Fibroblast of gingiva (primary cell): ENCODE measurements at places on chromosomes 4 and X.

GRCh38 chrX:1394731-1395501 lies 3.0 kb upstream of the SLC25A6 start:
- DNase-seq, result peak; percentile 50

DNA sequence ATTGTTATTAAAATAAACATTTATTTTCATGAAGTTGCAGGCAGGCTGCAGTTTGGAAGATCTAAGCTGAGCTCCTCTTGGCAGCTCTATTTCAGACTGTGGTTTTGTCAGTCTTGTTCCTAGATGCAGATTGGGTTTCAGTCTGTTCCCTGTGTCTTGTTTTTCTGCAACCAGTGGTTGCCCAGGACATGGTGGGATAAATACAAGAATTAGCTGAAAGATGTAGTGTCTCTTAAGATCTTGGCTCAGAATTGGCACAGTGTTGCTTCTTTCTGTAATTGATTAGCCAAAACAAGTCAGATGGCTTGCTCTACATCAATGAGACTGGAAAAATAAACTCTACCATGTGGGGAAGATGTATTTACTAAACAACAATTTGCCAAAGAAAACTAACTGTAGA lies 283.0 kb upstream of the BOD1L1 start:
- peak; percentile 99 for DNase-seq

- peak; percentile 69 for DNase-seq
These were observed 84.6 kb downstream of the FBXO8 start for GRCh38 chr4:174198828-174199227.

GRCh38 chrX:1500701-1501624 lies 36.0 kb downstream of the P2RY8 start:
- DNase-seq, result no peak

- no peak for DNase-seq
These were observed 329.1 kb upstream of the SMIM31 start for GRCh38 chr4:164424846-164425245.

GRCh38 chr4:105921301-105921700 lies 26.0 kb downstream of the NPNT start:
- DNase-seq, result no peak

GRCh38 chr4:140427106-140427918 lies at the start of gene CLGN:
CLGN (minus strand) TSS chr4:140427648; CDS start chr4:140413078, 14,570 bp downstream.
- peak; percentile 26 for DNase-seq

- DNase-seq, result no peak
These were observed 21.2 kb upstream of the UGT8 start for GRCh38 chr4:114577386-114577785.

- no peak for DNase-seq
These were observed 344.8 kb upstream of the MAGEC2 start for GRCh38 chrX:142549923-142550322.

DNA sequence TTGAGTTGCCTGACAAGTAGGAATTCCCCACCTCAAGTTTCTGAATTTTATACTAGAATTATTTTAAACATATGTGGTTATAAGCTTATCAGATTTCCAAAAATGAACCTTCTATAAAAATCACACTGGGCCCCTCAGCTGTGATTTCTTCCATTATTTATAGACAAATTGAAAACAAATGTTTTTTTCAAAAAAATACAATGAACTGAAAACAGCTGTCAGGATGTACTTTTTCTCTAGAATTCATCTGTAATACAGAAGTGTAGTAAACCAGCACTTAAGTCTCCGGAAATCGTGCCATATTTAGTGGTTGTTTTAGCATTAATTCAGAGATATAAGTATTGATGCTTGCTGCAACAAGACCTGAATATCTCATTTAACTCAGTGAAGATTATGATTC lies 74.0 kb downstream of the SPRY1 start:
- no peak for DNase-seq

DNA sequence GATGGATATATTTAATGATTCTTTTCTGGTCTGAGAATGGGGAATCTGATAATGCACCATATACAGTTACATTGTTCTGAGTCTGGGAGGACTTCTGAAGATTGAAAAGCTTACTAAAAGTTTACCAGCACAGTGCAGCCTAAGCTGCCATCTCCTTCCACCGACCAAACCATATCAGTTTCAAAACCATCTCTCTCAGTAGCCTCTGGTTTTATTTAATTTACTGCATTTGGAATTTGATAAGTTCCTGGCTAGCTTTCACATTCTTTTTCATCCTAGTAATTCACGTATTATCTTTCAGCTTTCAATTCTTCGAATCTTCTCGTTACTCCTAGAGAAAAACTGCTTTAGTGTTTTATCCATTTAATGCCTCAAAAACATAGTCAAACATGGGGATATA lies 181.4 kb upstream of the HCCS start:
- DNase-seq, result peak; percentile 50

- DNase-seq, result no peak
These were observed 128.0 kb downstream of the AFAP1 start for GRCh38 chr4:7811536-7812191.

- DNase-seq, result no peak
These were observed 651 bp upstream of the SAP30 start for GRCh38 chr4:173370130-173370476.

DNA sequence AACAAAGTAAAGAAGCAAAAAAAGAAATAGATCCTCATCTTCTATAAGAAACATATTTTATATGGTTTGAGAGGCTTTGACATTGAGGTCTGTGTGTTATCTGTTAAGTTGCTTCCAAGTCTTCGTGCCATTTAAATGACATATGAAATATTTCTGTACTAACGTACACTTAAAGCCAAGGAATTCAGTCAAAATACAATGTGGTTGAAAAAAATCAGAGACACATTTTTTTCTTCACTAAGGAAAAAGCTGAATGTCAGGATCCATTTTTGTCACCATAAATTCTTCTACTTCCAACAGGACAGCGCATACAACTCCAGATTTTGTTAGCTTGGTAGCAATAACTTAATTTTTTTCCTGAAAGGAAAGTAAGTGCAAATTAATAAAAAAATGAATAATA lies 168.5 kb downstream of the FAT4 start:
- DNase-seq, result no peak

DNA sequence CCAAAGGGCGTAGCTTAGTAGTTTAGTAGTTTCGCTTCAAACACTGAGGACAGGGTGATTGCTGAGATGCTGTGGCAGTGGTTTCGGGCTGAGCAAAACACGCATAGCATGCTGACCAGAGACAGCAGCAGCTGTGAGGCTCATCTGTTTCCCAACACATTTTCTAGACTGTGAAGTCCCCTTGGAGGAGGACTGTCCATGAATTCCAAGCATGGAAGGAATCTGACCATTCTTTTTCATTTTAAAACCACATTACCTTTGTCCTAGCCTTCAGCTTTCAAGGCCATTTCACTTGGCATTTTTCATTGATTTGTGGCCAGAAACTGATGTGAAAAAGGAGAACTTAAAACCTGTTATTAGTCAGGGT lies 240.9 kb downstream of the PALLD start:
- peak; percentile 78 for DNase-seq

- DNase-seq, result no peak
These were observed 6.5 kb upstream of the JAKMIP1 start for GRCh38 chr4:6206771-6207290.

GRCh38 chrX:71253253-71254091 lies 468 bp downstream of the ZMYM3 start:
- DNase-seq, result peak; percentile 10

- no peak for DNase-seq
These were observed 182.9 kb downstream of the C4orf33 start for GRCh38 chr4:129278868-129279267.

DNA sequence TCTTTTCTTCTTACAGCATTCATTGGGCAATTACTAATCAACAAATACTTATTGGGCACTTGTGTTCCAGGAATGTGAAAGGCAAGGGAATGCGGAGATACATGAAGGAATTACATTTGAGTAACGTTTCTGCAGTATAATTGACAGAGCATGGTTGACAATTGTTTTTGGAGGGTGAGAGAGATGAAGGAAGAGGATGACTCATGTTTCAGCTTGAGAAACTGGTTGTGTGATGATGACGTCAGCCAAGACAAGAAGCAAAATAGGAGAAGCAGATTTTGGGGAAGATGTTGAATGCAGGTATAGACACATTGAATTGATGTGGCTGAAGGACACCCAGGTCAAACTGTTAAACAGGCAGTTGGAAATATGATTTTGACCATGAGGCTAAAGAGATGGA lies 8.0 kb upstream of the CPEB2 start:
- peak; percentile 21 for DNase-seq

DNA sequence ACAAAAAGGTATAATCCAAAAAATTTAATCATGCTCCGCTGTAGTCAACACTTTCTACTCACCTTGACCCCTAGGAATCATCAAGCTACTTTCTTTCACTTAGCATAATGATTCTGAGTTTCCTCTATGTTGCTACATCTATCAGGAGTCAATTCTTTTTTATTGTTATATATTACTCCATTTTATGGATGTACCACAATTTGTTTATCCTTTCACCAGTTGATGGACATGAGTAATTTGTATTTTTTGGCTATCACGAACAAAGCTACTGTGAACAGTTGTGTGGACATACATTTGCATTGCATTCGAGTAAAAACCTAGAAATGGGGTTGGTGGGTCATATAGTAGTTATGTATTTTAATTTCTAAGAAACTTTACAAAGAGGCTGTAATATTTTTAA lies 102.9 kb downstream of the PRSS12 start:
- no peak for DNase-seq

- peak; percentile 4 for DNase-seq
These were observed 548 bp downstream of the TMEM164 start for GRCh38 chrX:110003167-110004156.

DNA sequence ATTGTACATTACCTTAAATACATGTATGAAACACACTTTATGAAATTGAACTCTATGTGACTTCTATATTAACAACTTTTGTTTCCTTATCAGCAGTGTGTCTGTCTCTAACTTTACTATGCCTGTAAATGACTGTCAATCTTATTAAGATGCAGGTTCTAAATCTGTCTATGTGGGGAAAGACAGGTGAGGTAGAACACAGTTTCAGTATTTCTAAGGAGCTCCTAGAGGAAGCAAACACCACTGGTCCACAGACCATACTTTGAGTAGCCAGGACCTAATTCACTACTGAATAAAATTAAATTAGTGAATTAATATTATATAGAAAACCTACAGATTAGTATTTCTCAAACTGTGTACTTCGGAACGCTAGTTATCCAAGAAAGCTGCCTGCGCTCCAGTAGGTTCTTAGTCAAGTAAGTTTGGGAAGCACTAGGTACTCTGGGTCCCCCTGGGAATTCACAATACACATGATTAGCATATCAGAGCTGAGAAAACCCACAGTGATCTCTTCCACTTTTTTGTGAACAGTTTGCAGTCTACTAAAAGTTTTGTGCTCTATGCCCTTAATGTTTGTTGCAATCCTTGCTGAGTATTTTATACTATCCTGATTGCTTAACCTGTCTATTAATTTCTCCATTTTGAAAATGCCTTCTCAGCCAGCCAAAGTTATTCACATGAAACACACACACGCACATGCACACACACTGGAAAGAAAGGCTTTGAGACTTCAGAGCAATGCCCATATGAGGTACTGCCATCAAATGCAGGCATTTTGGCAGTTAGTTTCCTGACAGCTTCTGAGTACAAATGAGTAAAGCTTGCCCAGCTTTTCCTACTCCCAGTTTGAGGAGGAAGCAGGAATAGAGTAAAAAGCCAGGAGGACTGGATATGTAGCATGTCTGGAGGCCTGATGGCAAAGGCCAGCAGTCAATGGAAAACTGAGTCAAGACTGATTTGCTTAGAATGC lies 133.6 kb upstream of the CPEB2 start:
- peak; percentile 17 for DNase-seq
